ENCODE measurements at places on chromosomes 13 and 19.
A peak's percentile ranks its signal among the peaks of the same experiment; 100 is the strongest.

- no peak for DNase-seq
Measured at GRCh38 chr13:79810669-79811068, 329.7 kb downstream of the NDFIP2 start.

GRCh38 chr19:53664760-53665159 lies 33.0 kb downstream of the DPRX start:
- no peak for DNase-seq

GRCh38 chr19:1491114-1491848 lies at the start of gene REEP6:
TSS of gene REEP6 (plus strand) at chr19:1491181. CDS start at chr19:1491270, 89 bp downstream.
- no peak for DNase-seq

DNA sequence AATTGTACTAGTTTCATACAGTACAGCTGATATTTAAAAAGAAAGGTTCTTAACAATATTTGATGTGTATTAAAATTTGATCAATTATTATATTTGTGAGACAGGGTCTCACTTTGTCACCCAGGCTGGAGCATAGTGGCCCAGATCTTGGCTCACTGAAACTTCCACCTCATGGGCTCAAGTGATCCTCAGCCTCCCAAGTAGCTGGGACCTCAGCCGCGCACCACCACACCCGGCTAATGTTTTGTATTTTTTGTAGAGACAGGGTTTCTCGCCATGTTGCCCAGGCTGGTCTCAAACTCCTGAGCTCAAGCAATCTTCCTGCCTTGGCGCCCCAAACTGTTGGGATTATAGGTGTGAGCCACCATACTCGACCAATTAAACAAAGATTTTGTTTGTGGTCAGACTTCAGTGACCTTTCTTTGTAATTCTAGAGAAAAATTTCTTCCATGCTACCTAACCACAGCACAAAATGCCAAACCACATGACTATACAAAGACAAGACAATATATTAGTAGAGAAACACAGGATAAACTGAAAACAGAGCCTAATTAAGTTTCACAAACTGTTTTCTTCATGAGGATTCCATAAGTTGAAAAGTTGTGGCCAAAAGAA lies 59.6 kb downstream of the RBM26 start:
- DNase-seq: no peak

- DNase-seq: peak; percentile 37
Measured at GRCh38 chr13:26469602-26470001, 87.9 kb upstream of the WASF3 start.

GRCh38 chr19:2494447-2495129 lies 18.7 kb downstream of the GADD45B start:
- DNase-seq: peak; percentile 86

DNA sequence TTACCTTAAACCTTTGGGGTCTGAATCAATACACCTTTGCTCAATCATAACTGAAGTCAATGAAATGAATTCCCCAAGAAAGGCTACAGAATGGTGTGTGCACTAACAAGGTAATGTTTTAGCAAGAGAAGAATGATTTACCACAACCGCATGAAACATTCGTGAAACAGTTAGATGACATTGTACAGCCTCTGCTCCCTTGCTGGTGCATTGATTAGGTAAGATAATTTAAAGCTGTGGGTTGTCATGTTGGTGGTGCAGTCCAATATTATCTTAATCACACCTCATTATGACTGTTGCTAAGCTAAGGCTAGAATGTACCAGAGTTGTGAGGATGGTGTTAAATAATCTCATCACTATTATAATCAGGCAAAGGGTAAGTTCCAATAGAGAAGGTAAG lies 1673.2 kb upstream of the PRR20A start:
- DNase-seq: no peak

DNA sequence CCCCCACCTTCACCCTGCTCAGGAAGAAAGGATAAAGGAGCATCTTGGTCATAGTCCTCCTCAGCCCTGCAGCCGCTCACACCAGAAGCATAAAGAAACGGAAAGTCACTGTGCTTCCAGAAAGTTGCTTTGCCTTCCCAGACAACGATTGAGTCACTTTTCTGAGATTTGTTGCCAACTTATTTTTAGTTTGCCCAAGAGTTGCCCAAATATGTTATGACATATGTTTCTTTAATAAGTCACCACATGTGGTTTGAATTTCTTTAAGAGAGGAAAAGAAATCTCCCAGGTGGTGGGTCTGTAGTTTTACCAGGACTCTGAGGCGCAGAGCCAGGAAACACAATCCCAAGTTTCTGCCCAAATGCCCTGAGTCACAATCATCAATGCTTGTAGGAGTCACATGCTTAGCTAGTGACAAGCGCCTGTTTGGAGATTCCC lies 63.4 kb upstream of the LRCH1 start:
- no peak for DNase-seq

DNA sequence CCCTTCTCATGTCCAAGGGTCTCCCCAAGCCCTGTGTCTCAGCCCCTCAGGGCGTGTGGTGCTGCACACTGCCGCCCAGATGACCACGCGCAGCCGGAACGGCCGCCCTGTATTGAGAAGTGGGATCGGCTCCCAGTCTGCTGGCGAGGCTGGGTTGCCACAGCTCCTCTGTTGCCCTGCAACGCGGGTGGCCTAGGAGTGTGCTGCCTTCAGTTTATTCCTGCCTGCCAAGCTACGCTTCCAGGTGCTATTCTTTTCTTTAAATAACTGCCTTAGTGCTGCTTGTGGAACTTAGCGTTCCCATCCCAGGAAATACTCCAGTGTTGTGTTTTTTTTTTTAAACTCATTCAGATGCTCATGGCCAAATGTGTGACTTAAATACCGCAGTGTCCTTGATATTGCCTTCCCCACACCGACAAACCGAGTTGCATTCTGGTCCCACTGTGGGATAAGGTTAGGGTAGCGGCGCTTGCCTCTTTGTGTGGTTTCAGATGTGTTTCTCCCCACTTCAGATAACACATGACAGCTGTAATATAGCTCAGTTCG lies 16.6 kb downstream of the ACTN4 start:
- DNase-seq: no peak
